ENCODE measurements at places on chromosomes 7 and 10.

DNA sequence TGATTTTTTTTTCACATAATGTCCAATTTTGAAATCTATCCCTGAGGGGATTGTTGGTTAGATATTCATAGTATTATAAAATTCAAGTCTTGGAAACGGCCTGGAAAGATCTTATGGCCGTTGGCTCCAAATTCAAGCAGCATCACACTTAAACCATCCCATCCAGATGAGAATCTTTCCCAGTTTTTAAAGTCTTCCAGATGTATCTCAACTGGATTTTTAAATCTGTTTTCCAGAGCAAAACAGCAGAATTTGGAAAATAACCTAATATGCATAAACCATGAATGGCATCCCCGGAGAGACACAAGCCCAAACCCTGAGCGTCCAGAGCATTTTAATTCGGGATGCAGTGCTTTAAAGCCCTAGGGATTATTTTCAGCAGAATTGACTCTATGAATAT, 208.2 kb upstream of the PRKCQ start:
- DNase-seq, result no peak

GRCh38 chr10:72887043-72887442, 6.5 kb upstream of the OIT3 start:
- DNase-seq, result no peak

GRCh38 chr10:99520040-99520846, 12.5 kb upstream of the NKX2-3 start:
- peak; percentile 55 for DNase-seq

DNA sequence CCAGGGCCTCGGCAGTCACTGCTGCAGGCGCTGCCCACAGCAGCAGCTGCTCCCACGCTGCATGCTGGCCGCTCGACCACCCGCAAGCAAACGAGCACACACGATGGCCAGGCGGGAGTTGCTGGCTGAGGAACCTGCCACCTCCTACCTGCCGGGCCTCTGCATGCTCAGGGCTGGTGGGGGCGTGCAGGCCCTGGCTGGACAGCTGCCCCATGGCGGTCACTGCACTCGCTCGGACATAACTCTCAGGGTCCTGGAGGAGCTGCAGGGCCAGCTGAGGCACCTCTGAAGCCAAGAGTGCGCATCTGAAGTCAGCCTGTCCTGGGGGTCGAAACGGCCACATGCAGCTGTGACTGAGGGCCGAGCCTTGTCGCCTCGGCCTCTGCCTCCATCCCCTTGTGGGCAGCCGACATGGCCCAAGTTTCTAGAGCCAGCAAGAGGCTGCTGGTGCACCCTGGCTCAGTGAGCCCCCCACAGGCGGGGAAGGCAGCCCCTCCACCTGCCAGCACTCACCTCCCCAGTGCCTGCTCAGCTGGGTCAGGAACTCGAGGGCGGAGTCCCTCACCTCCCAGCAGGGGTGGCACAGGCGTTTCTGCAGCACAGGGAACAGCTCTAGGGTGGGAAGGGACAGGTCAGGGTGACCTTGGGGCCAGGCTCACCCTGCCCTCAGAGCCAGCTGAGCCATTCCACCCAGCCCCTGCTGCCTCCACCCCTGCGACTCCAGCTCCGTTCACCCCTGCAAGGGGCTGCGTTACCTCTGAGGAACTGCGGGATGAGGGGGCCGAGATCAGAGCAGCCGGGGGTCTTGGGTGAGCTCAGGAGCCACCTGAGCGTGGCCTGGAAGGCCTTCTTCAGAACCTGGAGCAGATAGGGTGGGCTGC, 16.1 kb downstream of the BRAT1 start:
- no peak for DNase-seq

- DNase-seq, result peak; percentile 46
Observed at GRCh38 chr7:80154656-80155333, 20.2 kb downstream of the GNAI1 start.

GRCh38 chr10:31187607-31188210, 131.3 kb upstream of the ZEB1 start:
- DNase-seq, result no peak

DNA sequence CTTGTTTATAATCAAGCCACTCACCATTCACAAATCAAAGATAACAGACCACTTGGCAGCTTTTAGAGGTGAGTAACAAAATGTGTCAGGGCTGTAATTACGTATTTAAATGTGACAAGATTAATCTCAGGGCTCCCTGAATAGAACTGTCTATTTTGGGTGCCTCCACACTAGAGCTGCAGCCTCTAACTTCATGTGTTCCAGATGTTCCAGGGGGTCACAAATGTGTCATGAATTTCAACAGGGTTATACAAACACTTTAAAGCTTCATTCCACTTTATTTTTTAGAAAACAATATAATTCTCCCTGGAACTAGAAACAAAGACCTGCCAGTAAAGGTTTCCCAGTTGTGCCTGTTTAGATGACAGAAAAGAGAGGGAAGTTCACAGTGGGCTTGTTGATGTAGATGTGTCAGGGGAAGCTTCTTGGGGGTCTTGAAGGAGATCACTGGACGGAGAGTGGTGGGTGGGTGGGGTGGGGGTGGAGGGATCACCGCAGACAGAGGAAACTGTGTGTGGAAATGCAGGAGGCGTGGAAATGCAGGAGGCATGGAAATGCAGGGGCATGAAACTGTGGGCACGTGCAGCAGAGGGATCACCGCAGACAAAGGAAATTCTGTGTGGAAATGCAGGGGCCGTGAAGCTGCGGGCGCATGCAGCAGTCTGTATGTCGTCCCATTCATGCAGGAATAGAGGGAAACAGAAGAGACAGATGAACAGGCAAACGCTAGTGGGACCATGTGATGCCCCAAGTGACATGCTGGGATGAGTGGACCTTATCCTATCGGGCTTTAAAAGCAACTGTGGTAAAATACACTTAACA, 42.0 kb upstream of the TRIL start:
- no peak for DNase-seq

Data from M059J (cell line).